ENCODE measurements at places on chromosomes 7 and 10. TPM values are rescaled to one million over a fixed set of nuclear protein-coding genes. Genes with fewer than 3 reads are reported as not detected.

DNA sequence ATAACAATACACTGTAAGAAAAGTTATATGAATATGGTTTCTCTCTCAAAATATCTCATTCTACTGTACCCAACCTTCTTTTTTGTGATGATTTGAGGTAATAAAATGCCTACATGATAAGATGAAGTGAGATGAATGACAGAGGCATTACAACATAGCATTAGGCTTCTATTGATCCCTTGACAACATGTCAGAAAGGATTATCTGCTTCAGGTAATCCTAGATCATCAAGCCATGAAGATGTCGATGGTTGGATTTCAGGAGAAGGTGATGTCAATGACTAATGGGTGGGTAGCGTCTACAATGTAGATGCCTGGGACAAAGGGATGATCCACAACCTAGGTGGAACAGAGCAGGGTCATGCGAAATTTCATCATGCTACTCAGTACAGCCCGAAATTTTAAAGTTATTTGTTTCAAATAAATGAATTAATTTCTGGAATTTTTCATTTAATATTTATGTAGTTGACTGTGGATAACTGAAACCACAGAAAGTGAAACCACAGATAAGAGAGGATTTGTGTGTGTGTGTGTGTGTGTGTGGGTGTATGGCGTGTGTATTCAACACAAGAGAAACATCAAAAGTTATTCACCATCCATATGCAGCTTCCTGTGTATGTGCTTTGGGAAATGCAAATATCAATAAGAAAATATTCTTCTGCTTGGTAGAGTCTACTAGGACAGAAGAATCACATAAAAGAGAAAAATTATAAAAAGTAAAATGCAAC is 77.0 kb downstream of the MAGI2 start:
- H3K4me1 ChIP-seq, result no peaks in the 10 kb centered on the region
- H3K4me3 ChIP-seq, result no peak overlapping the region
- no peaks in the 10 kb centered on the region for H3K27me3 ChIP-seq
- no peak for DNase-seq
- H3K27ac ChIP-seq, result no peak overlapping the region

DNA sequence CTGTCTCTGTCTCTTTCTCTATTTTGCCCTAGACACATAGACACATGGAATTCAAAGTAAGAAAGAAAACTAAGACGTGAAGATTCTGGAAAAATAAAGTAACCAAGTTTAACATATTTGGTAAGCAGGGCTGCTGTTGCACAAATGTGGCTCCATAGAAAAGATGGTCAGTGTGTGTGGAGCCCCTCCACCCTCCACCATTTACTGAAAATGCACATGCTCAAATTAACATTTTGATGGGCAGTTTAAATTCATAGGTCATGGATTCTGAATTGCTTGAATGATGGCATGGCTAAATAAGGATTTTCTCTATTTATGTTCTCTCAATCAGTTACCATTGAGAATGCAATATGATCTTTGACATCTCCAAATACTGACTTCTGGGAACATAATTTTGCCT is 165.5 kb upstream of the CHRM2 start:
- H3K27ac ChIP-seq, result no peak overlapping the region
- no peak overlapping the region for H3K4me3 ChIP-seq
- H3K4me1 ChIP-seq, result no peaks in the 10 kb centered on the region

GRCh38 chr10:86755740-86756510 is 494 bp upstream of the BMPR1A start:
- H3K4me3 ChIP-seq, result peak overlapping the region; percentile 76
- no peaks in the 10 kb centered on the region for H3K36me3 ChIP-seq
- H3K27me3 ChIP-seq, result no peaks in the 10 kb centered on the region

The TRIM73 gene
- total RNA-seq, result 7.4 TPM

- no peak overlapping the region for H3K27ac ChIP-seq
- DNase-seq, result no peak
- no peak overlapping the region for H3K4me3 ChIP-seq
- no peaks in the 10 kb centered on the region for H3K36me3 ChIP-seq
- H3K4me1 ChIP-seq, result no peaks in the 10 kb centered on the region
Observed at GRCh38 chr7:18547509-18548187, 52.1 kb downstream of the HDAC9 start.

DNA sequence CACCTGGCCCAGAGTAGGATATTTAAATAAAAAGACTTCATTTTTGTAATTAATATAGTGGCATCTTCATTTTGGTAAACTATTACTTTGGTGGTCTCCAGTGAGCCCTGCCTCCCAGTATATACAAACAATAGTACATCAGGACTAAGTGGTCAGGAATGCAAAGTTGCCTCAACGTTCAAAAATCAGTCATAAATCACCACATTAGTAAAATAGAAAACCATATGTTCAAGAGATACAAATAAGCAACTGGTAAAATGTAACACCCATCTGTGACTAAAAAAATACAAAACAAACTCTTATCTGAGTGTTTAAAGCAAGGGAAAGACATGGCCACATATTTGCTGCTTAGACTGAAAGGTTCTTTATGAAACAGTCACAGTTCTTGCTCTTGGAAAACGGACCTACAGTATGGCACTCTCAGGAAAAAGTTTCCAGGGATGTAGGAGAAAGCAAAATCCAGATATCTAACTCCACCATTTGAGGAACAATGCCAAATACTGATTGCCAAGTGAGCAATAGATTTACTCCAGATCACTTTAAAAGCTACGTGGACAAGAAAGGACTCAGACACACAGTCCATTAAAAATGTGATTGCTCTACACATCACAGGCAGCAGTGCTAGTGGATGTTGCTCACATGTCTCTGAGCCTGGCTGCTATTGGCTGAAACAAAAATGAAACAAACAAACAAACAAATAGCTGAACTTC is 15.1 kb upstream of the RHOBTB1 start:
- H3K4me1 ChIP-seq, result peaks cover 10% of the 10 kb centered on the region
- peak overlapping the region; percentile 19 for H3K27ac ChIP-seq
- no peaks in the 10 kb centered on the region for H3K27me3 ChIP-seq
- H3K4me3 ChIP-seq, result no peak overlapping the region

GRCh38 chr10:35959252-35959651 is 317.2 kb upstream of the FZD8 start:
- H3K36me3 ChIP-seq, result no peaks in the 10 kb centered on the region

DNA sequence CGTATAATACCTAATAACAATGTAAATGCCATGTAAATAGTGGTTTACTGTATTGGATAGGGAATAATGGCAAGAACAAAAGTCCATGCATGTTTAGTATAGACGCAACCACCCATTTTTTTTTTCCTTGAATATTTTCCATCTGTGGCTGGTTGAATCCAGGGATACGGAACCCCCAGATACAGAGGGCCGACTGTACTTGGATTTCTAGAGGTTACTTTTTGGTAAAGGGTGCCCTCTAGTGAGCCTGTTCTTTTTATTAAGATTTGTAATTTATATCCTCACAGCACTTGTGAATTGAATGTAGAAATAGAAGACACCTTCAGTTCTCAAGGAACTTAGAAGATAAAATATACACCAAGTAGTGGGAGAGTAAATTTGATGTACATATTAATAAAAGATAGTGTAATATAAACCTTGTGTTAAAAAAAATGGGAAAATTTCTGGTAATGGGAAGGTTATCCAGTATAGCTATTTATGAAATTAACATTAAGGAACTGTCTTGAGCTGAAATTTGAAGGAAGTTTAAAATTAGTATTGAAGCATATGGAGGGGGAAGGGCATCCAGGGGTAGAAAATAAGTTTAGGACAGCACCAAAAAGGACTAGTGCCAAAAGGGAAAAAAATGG is 32.0 kb downstream of the EXOC6 start:
- H3K36me3 ChIP-seq, result no peaks in the 10 kb centered on the region
- H3K4me3 ChIP-seq, result no peak overlapping the region
- DNase-seq, result no peak
- H3K4me1 ChIP-seq, result no peaks in the 10 kb centered on the region

DNA sequence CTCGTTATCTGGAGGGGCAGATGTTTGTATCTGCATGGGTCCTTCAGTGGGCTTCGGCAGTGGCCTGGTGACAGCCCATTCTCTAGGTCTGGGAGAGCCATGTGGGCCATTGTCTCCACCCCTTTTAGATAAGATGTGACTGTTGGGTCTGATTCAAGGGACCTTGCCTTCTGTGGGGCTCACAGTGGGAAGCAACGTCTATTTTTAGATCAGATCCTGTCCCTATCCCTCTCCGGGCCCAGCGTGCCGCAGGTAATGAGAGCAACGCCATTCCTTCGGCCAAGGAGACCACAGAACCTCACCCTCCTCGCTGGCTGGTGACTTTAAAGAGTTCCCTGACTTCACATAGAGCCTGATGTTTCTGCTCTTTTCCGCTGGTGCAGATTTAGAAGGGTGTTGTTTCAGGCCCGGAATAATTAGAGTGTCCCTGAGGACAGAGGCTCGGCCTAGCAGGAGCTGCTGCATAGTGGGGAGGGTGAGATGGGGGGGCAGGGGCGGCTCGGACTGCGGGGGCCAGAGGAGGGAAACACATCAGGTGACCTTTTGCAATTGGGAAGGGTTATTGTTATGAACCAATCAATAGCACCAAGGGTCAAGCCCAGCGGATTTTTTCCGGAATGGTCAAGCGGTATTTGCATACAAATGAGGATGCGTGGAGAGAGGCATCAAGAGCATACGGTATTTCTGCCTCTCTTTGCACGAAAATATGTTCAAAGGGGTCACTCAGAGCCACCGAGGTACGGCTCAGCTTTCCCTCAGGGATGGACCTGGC is 503.0 kb upstream of the FOXK1 start:
- no peak overlapping the region for H3K4me3 ChIP-seq
- no peak for DNase-seq
- no peaks in the 10 kb centered on the region for H3K27me3 ChIP-seq
- H3K27ac ChIP-seq, result no peak overlapping the region
- no peaks in the 10 kb centered on the region for H3K36me3 ChIP-seq
- H3K4me1 ChIP-seq, result no peaks in the 10 kb centered on the region

The C10orf53 gene
- total RNA-seq, result not detected

DNA sequence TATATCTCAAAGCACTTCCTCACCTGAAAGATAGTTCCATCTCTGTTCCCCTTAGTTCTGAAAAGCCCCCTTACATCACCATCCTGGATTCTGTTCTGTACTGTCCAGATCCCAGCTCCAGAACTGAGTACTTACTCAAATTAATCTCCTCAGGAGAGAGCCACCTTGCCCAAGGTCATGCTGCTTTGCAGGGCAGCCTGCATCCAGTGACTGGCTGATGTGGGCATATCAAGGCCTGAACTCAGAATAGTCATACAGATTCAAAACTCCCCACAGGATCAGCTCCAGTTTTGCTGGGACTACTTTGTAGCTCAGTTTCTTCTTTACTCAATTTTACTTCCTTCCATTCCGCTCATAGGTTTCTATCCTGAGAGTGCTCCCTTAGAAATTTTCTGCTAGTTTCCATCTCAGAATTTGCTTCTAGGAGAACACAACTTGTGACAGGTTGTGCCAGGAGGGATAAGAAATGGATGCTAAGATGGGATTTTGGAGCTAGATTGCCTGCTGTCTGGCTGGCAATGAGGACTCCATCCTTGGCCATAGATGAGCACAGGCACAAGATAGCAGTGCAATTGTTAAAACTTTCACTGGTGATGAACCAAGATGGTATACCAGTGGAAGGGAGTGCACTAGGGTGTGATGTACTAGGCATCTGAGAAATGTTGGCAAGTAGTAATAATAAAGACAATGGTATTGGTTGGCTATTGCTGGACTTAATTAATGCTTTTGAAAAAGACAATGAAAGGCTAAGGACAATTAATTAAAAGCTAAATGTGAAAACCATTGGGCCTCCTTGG is 17.3 kb downstream of the SRGN start:
- H3K36me3 ChIP-seq, result no peaks in the 10 kb centered on the region
- H3K27ac ChIP-seq, result no peak overlapping the region
- H3K4me3 ChIP-seq, result no peak overlapping the region
- no peaks in the 10 kb centered on the region for H3K4me1 ChIP-seq
- no peak for DNase-seq

DNA sequence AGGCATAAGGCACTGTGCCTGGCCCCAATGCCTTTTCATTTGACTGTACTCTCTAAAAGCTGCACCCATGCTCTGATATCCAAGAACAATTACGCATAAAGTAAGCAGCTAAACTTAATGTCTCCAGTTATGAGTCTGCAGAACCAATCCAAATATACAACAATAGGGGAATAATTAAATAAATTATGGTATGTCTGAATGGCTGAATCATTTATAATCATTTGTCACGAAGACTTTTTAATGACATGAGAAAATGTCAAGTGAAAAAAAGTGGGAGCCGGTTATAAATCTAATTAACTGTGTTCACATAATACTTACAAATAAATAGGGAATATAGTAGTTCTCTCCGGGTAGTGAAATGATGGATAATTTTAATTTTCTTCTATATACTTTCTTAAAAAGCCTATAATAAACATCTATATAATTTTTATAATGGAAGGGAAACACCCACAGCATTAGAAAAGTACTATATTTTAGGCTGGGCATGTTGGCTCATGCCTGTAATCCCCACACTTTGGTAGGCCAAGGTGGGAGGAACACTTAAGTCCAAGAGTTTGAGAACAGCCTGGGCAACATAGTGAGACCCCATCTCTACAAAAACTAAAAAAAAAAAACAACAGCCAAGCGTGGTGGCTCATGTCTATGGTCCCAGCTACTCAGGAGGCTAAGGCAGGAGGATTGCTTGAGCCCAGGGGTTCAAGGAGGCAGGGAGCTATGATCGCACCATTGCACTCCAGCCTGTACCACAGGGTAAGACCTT is 14.2 kb downstream of the SLC37A3 start:
- H3K4me3 ChIP-seq, result no peak overlapping the region
- no peak overlapping the region for H3K27ac ChIP-seq
- no peak for DNase-seq
- peaks cover 24% of the 10 kb centered on the region for H3K36me3 ChIP-seq

- H3K4me3 ChIP-seq, result peak overlapping the region; percentile 92
- no peaks in the 10 kb centered on the region for H3K36me3 ChIP-seq
- H3K27me3 ChIP-seq, result no peaks in the 10 kb centered on the region
- no peak for DNase-seq
Observed at GRCh38 chr7:79451580-79451979, 1.9 kb downstream of the MAGI2 start.
